ENCODE measurements at places on chromosomes 6 and 20.
A peak's percentile ranks its signal among the peaks of the same experiment; 100 is the strongest.

DNA sequence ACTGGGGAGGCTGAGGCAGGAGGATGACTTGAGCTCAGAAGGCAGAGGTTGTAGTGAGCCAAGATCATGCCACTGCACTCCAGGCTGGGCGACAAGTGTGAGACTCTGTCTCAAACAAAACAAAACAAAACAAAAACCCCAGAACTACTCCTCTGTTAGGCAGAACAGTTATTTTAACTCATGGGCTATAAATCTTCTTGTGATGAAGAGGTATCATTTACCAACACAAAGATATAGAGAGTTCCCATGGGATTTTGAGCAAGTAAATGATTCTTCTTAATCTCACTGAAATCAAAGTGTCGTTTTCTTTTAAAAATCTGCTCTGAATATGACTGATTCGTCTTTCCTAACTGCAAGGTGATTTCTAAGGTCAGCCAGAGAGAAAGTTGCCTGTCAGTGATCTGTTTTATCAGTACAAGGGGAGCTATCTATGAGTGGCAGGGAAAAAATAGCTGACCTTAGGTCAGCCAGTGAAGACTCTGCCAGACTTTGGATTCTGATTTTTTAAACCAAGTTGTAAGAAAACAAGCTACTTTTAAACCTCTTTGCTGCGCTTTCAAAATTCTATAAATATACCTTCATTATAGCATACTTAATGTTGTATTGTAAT lies 3.8 kb upstream of the DSP start:
- no peak for DNase-seq

DNA sequence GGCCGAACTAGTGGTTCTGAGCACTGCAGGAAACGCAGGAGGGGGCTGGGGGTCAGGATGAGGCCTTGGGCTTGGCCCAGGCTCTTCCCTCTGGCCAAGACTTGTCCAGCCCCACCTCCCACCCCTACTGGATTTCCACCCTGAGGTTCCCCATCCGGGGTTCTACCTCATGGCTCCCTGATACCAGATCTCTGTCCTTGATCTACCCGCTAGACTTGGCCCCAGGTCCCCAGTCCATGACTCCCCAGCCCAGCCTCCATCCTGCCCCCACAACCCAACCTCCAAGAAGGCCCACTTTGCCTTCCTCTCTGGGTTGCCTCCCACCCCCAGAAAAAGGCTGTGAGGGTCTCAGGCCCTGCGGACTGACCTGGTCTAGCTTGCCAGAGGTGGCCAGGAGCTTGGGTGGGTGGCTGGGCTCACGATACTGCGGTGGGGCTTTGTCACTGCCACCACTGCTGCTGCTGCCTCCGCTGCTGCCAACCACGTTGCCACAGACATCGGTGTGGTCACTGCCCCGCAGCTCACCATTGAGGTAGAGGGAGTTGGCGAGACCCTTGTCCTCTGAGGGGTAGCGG lies 6.8 kb upstream of the FASTKD5 start:
- no peak for DNase-seq

- DNase-seq: no peak
These were observed 75.1 kb downstream of the ARID1B start for GRCh38 chr6:156852147-156852857.

DNA sequence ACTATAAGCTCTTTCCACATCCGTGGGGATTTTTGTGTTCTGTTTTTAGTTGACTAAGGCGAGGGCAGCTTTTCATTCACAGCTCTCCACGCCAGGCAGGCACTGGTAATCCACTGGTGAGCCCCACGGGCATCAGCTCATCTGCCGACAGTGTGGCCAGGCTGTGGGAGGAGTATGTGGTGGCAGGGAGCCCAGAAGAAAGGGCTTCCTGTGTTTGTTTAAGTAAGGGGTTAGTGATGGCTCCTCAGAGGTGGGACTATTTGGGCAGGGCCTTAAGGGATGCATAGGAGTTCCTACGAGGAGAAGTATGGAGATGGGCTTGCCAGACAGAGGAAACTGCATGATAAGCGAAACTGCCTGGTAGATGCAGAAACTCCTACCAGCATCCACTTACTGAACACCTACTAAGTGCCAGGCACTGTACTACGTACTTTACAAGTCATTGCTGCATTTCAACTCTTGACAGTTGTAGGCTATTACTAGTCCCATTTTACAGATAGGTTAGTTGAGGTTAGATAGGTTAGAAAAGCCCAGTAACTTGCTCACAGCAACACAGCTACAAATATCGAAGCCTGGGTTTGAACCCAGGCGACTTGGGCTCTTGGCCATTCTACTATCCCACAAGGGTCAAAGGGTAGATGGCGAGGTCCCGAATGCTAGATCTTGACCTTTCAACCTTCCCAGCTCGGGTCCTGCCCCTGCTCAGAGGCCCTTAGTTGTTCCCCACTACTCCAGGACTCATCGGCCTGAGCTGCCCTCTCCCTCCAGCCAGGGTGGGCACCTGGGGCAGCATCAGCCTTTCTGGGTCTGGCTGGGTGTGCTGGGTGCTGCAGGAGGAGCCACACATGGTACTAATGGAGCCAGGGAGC lies 55.1 kb downstream of the CEBPB start:
- DNase-seq: no peak

DNA sequence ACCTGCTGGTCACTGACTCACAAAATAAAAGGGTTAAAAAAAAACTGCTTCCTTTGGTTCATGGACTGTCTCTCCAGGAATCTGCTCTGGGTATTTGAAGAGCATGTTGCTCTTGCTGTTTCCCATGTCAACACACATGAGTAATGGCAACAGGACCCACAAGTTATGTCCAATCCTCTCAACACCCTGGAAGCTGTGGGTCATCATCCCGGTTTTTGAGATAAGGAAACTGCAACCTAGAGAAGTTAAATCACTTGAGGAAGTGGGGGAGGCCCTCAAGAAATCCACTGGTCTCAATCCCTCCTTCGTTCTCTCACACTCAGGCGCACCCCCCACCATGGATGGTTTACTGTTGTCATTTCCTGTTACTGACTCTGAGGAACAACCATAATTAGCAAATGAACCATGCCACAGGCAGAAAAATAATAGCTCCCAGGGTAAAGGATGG lies 12.4 kb downstream of the MAP1LC3A start:
- DNase-seq: no peak

DNA sequence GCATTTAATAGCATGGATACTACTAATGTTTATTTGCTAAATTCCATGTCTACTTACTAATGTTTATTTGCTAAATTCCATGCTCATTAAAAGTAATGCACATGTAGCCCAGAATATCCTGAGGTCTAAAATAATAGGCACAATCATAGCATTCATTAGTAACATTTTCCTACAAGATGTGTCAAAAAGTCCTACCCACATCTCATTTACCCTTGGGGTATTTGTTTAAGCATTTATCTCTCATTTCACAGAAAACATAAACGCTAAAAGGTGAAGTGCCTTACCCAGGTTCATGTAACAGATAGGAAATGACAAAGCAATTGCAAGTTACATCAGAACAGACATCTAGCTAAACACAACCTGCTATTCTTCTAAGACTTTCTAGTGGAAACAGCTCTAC lies 457.1 kb downstream of the HACE1 start:
- DNase-seq: no peak

- no peak for DNase-seq
These were observed 158.8 kb downstream of the DTNBP1 start for GRCh38 chr6:15504040-15504495.

DNA sequence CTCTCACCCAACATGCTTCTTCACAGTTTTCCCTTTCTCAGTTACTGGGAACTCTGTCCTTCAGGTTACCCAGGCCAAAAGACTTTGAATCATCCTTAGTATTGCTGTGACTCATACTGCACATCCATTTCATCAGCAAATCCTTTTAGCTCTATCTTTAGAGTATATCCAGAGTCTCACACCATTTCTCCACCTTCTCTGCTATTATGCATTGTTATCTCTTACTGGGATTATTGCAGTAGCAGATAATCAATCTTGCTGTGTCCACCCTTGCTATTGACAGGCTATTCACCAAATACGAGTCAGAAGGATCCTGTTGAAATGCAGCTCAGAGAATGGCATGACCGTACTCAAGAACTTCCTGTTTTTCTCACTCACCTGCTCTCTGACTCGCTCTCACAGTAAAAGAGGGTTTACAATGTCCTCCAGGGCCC lies 57.3 kb downstream of the BCKDHB start:
- DNase-seq: no peak

- no peak for DNase-seq
These were observed 622 bp upstream of the KIZ start for GRCh38 chr20:21125072-21125848.

- DNase-seq: no peak
These were observed 33.9 kb downstream of the SCAF8 start for GRCh38 chr6:154767003-154767723.

GRCh38 chr6:151692216-151692615 lies 115.3 kb upstream of the ESR1 start:
- no peak for DNase-seq

DNA sequence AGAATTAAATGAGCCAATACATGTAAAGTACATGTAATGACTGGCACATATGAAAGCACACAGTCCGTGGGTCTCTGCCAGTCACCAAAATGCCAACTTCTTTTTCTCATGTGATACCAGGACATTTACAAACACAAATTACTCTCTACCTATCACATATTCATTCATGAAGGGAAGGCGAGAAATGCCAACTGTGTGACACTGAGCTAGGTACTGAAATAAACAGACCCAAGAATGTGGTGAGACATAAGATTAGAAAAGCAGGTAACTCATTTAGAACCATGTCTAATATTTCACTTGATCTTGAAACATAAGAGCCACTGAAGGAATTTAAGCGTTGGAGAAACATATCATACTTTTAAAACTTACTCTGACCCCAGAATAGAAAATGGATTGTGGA lies 41.4 kb downstream of the HBS1L start:
- no peak for DNase-seq

DNA sequence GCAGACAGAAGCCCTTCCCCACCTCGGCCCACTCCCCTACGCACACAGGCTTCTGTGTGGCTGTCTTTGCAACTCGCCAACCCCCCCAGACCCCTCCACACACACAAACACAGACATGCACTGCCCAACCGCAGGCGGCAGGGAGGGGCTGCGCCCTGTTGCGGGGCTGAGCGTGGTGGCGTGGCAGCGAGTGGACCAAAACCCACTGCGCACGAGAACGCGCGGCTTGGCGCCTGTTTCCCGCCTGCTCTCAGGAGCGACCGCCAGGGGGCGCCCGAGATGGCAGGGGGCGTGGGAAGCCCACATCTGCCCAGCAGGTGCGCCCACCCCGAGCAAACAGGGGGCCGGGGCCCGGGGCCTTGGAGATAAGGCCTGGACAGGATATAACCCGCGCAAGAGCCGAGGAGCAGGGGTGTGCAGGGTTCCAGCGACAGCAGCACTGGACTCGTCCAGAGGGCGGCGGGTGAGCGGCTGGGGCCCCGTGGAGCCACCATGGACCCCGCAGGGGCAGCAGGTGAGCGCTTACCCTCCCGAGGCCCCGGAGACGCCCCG lies at the start of gene RBPJL:
TSS of gene RBPJL (plus strand) at position 410 of the 552 bp plus-strand sequence. CDS start at position 493, 83 bp downstream.
- DNase-seq: peak; percentile 42

DNA sequence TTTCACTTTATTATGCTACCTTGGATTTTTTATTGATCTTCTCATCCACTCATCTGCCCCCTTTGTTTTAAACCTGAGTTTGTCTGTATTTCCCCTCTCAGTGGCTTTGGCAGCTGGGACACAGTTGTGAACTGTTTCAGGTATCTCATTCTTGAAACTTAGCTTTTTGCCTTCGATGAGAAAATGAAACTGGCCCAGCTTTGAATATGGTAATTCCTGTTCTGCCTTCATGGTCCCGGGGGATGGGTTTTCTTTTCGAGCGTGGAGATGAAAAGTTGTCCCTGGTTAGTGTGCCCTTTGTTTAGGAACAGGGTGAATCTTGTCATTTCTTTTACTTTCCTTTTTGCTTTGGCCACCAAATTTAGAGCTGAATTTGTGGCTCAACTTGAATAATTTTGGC lies 25.6 kb downstream of the DHX35 start:
- no peak for DNase-seq

GRCh38 chr6:36028877-36029324 lies 1.3 kb downstream of the MAPK14 start:
- DNase-seq: peak; percentile 82

DNA sequence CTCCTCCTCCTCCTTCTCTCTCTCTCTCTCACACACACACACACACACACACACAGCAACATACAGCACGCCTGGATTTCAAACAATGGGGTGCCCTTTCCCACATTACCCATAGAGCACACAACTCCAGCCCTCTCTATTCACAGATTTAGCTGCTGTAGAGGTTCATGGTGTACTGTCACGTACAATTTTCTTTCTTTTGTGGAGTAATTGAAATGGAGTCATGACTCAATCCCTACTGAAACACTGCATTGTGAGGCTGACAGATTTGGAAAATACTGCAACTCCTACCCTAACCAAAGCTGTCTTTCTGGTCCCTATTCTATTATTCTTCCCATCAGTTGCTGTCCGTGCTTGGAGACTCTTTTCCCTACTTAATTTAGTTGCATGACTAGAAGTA lies 166.9 kb downstream of the EDN1 start:
- DNase-seq: no peak

GRCh38 chr20:2602046-2602735 lies 50.2 kb upstream of the NOP56 start:
- DNase-seq: no peak

DNA sequence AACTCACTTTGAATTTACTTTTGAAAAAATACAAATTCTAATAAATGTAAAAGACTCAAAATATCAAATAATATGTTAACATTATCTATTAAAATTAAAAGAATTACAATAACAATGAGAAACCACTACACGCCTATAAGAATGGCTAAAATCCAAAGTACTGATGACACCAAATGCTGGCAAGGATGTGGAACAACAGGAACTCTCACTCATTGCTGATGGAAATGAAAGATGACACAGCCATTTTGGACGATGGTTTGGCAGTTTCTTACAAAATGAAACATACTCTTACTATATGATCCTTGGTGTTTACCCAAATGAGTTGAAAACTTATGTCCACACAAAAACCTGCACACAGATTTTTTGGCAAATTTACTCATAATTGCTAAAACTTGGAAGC lies 15.6 kb upstream of the STX11 start:
- DNase-seq: no peak

GRCh38 chr6:54525731-54526130 lies 217.5 kb downstream of the TINAG start:
- no peak for DNase-seq

GRCh38 chr6:18101271-18101670 lies 21.2 kb downstream of the NHLRC1 start:
- no peak for DNase-seq

DNA sequence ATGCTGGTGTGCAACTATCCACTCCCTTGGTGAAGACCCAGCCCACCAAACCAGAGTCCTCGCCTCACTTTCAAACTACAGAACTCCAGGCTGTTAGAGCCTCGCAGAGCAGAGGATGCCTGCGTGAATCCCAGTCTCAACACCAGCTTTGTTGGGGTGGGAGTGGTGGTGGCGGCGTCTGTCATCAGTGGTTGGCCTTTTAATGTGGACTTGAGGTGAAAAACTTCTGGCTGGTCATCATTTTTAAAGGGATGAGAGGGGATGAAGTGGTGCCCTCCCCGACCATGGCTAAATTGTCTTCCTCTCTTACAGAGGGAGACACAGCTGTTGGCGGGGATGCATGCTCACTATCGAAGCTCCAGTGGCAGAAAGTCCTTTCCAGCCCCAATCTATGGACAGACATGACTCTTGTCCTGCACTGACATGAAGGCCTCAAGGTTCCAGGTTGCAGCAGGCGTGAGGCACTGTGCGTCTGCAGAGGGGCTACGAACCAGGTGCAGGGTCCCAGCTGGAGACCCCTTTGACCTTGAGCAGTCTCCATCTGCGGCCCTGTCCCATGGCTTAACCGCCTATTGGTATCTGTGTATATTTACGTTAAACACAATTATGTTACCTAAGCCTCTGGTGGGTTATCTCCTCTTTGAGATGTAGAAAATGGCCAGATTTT lies 54.9 kb downstream of the EZR start:
- no peak for DNase-seq
